ENCODE measurements at places on chromosomes 3 and 15. TPM values are rescaled to one million over a fixed set of nuclear protein-coding genes. Genes with fewer than 3 reads are reported as not detected.

- peaks cover 15% of the 10 kb centered on the region for H3K4me1 ChIP-seq
- H3K27ac ChIP-seq: no peak overlapping the region
- no peaks in the 10 kb centered on the region for H3K36me3 ChIP-seq
Observed at GRCh38 chr15:67947254-67948039, 106.7 kb upstream of the PIAS1 start.

DNA sequence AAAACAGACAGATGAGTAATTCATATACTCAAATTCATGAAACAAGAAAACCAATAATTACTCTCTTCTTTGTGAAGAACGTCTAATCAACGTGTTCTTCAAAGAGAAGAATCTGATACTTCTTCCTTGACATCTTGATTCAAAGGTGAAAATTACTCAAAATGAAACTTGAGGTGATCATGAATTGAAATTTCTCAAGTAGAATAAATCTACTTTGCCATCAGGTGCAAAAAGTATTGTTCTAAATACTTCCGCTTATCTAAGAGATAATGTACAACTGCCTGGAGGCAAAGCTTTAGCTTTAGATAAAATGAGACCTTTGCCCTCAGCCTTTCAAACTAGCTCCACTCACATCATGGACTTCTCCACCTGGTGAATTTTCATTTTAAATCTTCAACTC, 13.9 kb upstream of the XXYLT1 start:
- no peak overlapping the region for H3K4me3 ChIP-seq
- H3K27ac ChIP-seq: no peak overlapping the region
- no peaks in the 10 kb centered on the region for H3K4me1 ChIP-seq

The NAA80 gene
- total RNA-seq: 21.3 TPM

The MUC13 gene
- 0.44 TPM for total RNA-seq

GRCh38 chr3:193842832-193843473, 249.9 kb downstream of the OPA1 start:
- H3K36me3 ChIP-seq: no peaks in the 10 kb centered on the region
- no peak for DNase-seq
- H3K27me3 ChIP-seq: no peaks in the 10 kb centered on the region

The PARP3 gene
- total RNA-seq: 17.5 TPM

The GTF2A2 gene
- total RNA-seq: 175 TPM

The LRRC31 gene
- total RNA-seq: not detected

DNA sequence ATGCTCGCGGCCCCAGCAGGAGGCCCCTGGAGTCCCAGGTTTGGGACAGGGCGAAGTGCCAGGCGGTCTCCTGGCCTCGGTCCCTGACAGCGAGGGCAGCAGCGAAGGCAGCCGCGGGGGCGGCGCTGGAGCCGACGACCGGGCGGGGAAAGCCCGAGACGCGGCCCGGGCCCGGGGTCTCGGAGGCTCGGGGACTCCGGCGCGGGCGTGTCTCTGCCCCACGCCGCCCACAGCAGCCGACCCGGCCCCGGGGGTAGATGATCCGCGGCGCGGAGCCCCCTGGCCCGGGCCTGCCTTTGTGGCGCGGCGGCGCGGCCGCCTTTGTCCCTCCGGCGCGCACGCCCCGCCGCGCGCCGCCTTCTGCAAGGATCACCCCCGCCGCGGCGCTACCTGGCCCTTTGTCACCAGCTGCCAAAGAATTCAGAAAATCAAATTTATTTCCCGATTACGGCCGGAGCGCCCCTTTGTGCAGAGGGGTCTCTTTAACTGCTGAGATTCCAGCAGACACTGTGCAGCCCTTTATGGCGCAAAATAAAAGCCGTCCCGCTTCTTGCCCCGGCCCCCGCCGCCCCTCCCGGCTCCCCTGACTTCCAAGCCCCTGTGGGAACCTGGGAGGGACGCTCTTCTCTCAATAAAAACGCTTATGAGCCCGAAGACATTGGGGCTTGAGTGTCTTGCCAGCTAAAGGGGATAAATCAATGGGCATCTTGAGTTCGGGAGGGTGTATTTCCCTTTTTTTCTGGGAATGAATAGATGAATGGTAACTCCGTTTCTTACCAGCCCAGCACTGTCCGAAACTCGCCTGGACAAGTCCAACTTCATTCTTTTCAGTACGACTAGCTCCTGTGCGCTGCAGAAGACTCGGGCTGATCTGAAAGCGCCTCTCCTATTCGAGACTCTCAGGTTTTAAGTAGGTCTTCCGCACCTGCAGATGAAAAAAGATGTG, 68.4 kb downstream of the HES1 start:
- peak overlapping the region; percentile 15 for H3K27ac ChIP-seq
- no peaks in the 10 kb centered on the region for H3K27me3 ChIP-seq
- H3K4me3 ChIP-seq: peak overlapping the region; percentile 25
- DNase-seq: no peak
- no peaks in the 10 kb centered on the region for H3K36me3 ChIP-seq
- peaks cover 25% of the 10 kb centered on the region for H3K4me1 ChIP-seq

DNA sequence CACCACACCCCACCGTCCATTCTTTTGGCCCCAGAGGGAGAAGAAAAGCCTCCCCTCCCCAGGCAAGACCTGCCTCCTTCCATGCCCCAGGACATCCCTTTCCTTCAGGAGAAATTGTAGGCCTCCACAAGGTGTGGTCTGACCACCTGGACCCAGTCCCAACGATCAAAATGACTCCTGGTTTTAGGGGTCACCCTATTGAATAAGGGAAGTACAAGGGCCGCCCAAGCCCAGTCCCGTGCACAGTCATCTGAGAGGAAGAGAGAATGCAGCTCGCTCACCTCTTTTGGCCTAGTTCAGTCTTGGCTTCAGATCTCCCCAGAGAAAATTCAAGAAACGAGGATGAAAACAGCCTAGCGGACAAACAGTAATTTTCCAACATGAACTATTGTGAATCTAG, 249.1 kb downstream of the UACA start:
- DNase-seq: no peak
- H3K27ac ChIP-seq: no peak overlapping the region
- H3K27me3 ChIP-seq: peaks cover 15% of the 10 kb centered on the region
- H3K4me1 ChIP-seq: peaks cover 9% of the 10 kb centered on the region

DNA sequence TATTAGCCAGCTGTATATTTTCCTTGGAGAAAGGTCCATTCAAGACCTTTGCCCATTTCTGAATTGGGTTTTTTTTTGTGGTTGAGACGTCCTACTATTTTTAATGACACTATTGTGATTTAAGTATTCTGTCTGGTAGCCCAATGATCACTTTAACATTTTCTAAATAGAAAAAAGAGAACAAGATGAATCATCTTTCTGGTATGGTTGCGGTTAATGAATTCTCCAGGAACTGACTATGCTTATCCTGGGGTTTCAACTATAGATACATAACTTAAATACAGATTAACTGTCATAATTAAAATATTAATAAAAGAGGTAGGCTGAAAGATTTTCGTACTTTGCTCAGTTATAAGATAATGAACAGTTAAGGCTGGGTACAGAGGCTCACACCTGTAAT, 51.9 kb downstream of the PBRM1 start:
- no peak overlapping the region for H3K4me3 ChIP-seq
- peaks cover 14% of the 10 kb centered on the region for H3K36me3 ChIP-seq
- DNase-seq: no peak
- no peak overlapping the region for H3K27ac ChIP-seq

DNA sequence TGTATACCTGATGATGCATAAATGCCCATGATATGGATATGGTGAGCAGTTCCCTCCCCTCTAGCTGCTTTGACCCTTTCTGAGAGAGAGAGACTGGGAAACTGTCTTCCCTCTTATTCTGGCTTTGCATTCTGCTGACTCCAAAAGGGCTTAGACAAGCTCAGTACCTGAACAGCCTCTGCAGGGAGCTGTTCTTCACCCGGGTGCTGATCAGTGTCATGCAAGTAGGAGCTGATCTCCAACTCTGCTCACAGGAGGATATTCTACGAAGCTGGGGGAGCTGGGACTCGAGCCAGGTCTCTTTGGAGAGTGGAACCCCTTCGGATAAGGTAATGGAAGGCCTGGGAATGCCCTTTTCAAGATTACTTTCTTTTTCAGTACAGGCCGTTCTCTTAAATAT, 237.1 kb downstream of the RYR3 start:
- no peak overlapping the region for H3K4me3 ChIP-seq
- peaks cover 80% of the 10 kb centered on the region for H3K27me3 ChIP-seq
- no peak for DNase-seq
- H3K27ac ChIP-seq: no peak overlapping the region

DNA sequence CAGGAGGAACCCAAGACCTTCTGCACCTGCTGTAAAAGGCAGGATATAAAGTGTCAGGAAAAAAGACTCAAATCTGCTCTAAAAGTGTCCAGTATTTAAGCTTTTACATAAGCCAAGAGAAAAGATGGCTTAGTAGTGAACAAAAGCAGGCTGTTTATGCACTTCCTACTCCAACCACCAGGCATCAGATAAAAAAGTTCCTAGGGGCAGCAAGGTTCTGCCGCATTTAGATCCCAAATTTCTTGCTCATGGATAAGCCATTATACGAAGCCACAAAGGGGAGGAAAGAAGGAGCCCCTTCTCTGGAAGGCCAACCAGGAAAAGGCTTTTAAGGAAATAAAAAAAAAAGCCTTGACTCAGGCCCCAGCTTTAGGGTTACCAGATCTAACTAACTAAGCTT, 10.6 kb upstream of the SLC9C1 start:
- DNase-seq: no peak
- H3K27ac ChIP-seq: no peak overlapping the region
- no peaks in the 10 kb centered on the region for H3K4me1 ChIP-seq
- no peaks in the 10 kb centered on the region for H3K27me3 ChIP-seq
- no peaks in the 10 kb centered on the region for H3K36me3 ChIP-seq
- no peak overlapping the region for H3K4me3 ChIP-seq

DNA sequence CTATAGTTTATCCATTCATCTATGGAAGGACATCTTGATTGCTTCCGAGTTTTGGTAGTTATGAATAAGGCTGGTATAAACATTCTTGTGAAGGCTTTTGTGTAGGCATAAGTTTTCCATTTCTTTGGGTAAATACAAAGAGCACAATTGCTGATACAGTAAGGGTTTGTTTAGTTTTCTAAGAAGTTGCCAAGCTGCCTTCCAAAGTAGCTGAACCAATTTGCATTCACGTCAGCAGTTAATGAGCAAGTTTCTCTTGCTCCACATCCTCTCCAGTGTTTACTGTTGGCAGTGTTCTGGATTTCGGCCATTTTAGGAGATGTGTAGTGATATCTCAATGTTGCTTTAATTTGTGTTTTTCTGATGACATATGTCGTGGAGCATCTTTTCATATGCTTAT, 34.2 kb downstream of the GABRA5 start:
- DNase-seq: no peak
- H3K4me3 ChIP-seq: no peak overlapping the region
- H3K4me1 ChIP-seq: no peaks in the 10 kb centered on the region
- H3K27me3 ChIP-seq: no peaks in the 10 kb centered on the region
- no peak overlapping the region for H3K27ac ChIP-seq
- H3K36me3 ChIP-seq: no peaks in the 10 kb centered on the region

The IL5RA gene
- not detected for total RNA-seq

The PHC3 gene
- total RNA-seq: 40.1 TPM

The LOXL1 gene
- total RNA-seq: 14.9 TPM

DNA sequence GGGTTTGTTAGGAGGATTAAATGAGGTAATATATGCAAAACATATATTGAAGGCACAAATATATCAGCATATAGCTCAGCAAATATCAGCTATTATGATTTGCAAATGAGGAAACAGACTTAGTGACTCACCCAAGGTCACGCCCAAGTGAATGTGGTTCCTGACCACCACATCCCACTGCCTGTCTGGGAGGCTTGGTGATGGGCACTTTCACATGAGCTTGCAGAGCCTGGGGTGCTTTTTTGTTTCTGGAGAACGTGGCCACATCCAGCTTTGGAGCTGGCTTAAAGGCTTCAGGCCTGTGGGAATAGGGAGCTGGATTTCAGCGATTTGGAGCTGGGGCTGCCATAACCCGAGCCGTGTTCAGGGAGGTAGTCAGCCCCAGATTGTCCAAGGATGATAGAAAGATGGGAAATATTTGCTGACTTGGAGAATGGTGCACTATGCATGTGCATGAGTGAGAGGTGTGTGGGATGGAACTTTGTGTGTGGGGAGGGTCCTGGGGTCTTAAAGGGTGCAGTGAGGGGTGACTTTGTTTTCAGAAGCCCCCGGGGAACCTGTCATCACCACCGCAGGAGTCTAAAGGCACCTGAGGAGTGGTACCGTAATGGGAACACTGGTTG, 12.0 kb upstream of the FGD5 start:
- H3K4me3 ChIP-seq: no peak overlapping the region
- no peaks in the 10 kb centered on the region for H3K27me3 ChIP-seq
- no peak for DNase-seq
- H3K36me3 ChIP-seq: no peaks in the 10 kb centered on the region

DNA sequence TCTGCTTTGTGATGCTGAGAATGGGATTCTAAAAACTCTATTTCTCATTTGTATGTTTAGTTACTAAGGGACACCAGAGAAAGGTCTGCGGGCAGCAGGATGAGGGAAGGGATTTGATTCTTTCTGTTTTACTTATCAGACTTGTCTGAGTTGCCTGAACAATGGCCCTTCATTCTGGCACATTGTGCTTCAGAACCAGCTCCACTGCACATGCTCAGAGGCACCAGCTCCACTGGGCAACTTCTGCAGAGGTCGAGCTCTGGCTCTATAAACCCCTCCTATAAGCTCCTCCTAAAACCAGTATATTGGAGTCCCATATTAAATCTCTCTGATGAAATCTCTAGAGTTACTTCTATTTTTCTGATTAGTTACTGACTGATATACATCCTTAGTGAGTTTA, 453.2 kb upstream of the CDIN1 start:
- no peak overlapping the region for H3K27ac ChIP-seq
- no peaks in the 10 kb centered on the region for H3K36me3 ChIP-seq
- no peak for DNase-seq

The FURIN gene
- 42.0 TPM for total RNA-seq

The GPR156 gene
- 0.15 TPM for total RNA-seq

DNA sequence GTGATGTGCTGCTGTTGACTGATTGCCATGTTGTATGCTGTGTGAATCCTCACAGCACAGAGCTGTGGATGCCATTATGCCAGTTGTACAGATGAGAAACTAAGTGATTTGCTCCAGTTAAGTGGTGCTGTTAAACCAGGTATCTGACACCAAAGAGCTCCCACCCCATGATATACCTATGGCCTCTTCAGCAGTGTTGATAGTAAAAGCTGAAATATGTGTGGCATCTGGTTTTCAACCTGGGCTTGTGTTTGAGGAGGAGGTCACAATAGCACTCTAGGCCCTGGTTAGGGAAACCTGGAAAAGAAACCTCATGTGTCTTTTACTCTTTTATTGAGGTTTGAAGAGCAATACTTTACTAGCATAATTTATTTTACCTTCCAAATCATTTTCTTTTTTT, 21.4 kb downstream of the RAD54L2 start:
- H3K4me1 ChIP-seq: no peaks in the 10 kb centered on the region
- H3K27ac ChIP-seq: no peak overlapping the region
- H3K27me3 ChIP-seq: no peaks in the 10 kb centered on the region
- H3K4me3 ChIP-seq: no peak overlapping the region
- no peaks in the 10 kb centered on the region for H3K36me3 ChIP-seq

GRCh38 chr15:91380114-91380513, 280.1 kb downstream of the SV2B start:
- no peaks in the 10 kb centered on the region for H3K4me1 ChIP-seq
- H3K36me3 ChIP-seq: no peaks in the 10 kb centered on the region
- no peak overlapping the region for H3K4me3 ChIP-seq
- H3K27ac ChIP-seq: no peak overlapping the region
- H3K27me3 ChIP-seq: peaks cover 24% of the 10 kb centered on the region

GRCh38 chr3:65641777-65642176, 396.9 kb downstream of the MAGI1 start:
- DNase-seq: no peak
- H3K36me3 ChIP-seq: no peaks in the 10 kb centered on the region
- H3K4me3 ChIP-seq: no peak overlapping the region

The SOX14 gene
- not detected for total RNA-seq

- no peak for DNase-seq
- H3K27ac ChIP-seq: no peak overlapping the region
- H3K4me3 ChIP-seq: no peak overlapping the region
- no peaks in the 10 kb centered on the region for H3K27me3 ChIP-seq
Observed at GRCh38 chr15:62904041-62904910, 138.3 kb upstream of the TPM1 start.

Measured in HCT116 (cell line).